NCI-H526 treated with DMSO at 0.1 percent for 48 hours (cell line): ENCODE measurements at places on chromosomes 1 and 21.

- no peak for DNase-seq
These were observed 28.7 kb downstream of the SYNJ1 start for GRCh38 chr21:32698971-32699693.

DNA sequence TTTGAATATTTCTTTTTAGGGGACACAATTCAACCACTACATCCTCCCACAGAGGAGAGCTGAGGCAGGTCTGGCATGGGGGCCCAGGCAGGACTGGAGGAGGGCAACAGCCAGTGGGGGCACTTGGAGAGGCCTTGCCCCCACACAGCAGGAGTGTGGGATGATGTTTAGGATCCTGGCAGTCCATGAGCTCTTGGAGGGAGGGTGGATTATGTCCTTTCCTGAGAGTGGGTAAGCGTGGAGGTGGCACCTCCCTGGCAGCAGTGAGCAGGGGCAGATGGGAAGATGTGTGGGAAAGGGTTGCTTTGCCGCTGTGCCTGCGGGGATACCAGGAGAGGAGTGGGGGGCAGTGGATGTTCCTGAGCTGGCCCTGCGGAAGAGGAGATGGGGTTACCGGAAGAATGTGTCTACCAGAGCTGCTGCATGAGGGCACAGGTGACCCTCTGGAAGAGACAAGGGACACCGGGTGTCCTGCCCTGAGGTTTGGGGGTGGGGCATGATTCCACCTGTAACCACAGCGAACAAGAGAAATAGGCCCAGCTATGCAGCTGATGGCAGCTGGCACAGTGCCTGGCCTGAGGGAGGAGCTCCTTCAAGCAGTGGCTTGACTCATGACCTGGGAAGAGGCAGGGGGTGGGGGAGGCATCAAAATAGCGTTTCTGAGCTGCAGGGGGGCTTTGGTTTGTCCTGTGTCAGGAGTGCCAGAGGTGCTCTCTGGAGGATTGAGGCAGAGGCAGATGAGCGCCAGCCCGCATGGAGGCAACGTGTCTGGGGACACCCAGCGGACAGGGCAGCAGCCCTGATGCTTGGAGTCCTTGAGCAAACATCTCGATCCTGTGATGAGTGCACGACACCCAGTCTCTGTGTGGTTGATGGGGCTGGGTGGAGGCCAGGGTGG, 123.9 kb upstream of the TMPRSS2 start:
- no peak for DNase-seq

DNA sequence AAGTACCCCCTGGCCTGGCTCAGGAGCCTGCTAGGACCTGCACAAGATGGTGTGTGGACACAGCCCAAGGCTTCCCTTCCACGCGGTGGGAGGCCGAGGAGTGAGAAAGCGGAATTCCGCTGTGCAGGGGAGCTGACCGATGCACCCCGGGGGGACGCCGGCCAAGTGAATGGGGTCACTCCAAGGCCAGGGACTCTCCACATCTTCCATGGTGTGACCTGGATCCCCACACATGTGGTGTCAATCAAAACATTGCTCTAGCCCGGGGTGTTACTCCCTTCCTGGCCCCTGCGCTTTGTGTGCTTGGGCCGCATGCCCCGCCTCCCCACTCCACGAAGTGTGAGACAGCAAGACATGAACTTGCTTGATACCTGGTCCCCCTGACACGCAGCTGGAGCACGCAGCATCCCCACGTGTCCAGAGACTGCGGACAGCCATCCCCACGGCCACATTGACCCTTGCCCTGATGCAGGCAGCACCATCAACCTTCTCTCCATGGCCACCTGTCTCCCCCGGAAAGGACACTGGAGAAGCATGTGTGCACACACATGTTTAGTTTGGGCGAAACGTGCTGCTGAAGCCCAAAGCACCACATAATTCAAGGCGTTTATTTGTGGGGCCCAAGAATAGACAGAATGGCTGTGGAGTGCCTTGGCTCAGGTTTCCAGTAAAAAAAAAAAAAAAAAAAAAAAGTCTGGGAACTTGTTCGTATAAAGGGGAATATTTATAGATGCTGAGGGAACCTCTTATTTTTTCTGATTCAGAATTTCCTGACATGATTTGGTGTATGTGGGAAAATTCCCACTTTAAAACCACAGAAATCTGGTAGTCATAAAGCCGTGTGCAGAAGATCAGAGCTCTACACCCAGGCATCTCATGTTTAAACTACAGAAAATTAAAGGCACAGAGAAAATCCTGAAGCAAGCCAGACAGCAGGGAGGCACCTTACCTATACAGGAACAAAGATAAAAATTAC, 171.7 kb downstream of the HUNK start:
- no peak for DNase-seq

DNA sequence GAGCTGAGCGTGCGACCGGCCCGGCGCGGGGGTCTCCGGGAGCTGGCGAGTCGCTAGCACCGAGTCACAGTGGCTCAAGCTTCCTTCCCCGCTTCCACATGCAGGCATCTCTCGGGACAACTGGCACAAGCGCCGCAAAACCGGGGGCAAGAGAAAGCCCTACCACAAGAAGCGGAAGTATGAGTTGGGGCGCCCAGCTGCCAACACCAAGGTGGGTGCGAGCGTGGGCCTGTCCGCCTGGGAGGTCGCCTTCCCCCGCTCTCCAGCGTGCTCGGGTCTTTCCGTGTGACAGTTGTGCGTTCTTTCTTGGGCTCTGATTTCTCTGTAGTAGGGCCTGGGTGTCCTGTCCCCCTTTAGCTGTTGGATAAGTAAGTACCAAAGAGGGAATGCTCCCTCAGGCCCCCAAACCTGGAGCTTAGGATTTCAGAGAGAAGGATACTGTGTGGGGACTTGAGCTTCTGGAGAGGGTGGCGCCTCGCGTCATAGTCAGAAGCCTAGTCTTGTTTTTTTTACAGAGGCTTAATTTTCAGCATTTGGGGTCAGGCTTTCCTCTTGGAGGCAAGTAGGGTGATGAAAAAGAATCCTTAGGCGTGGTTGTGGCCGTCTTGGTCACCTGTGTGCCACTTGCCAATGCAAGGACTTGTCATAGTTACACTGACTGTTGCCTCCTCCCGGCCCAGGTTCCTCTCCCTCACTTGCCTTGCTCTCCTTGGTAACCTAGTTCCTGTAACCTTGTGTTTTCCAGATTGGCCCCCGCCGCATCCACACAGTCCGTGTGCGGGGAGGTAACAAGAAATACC, 790 bp downstream of the RPS8 start:
- no peak for DNase-seq

DNA sequence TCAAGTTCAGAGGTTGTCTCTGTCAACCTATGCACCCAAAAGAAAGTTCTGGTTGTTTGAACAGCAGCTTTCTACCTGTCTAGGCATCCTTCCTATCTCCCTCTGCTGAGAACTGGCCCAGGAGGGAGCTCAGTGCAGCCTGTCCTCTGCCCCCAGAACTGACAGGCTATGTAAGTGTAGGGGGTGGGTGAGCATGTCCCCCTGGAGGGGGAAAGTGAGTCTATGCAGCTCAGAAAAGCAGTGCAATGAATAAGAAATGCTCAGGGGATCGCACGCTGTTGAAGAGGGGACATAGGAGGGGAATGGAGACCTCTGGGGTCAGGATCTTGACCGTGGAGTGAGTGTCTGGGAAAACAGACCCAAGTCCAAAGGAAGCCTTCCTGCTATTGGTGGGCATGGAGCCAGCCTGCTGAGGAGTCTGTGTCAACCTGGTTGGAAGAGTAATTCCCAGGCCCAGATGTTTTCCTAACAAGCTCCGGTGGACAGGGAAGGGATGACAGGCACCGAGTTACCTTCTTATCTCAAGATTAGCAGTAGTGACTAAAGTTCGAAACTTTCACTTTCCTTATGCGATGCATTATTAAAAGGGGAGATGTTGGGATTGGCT, 26.1 kb upstream of the FHAD1 start:
- DNase-seq, result no peak

DNA sequence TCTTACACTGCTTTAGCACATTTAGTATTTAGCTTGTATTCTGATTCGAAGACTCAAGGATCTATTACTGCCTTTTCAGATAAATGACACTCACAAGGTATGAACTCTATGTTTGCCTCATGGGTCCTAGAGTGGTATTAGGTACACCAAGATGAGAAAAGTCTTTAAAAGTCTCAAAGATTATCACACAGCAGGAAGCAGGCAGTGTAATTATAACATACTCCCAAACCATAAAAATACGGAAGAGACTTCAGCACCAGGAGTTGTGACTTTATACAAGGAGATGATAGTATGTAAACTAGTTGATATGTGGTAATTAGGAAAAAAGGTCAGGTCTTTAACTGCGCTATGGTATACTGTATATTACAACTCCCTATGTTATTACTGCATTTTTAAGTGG, 11.2 kb upstream of the RCSD1 start:
- no peak for DNase-seq

DNA sequence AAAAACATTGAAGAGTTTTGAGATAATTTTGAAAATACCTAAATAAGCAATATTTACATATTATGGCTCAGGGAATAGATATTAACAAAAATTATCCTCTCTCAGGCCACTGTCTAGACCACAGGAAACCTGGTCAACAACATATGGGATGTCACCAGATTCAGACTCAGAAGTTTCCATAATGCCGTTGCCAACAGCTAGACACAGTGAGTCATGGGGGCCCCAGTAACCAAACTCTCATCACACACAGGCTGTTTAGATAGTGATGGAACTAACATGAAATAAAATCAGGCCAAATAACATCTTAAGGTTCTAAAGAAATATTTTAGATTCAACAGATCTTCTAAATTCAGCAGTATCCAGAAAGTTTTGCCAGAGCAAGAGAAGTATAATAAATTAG, 681.7 kb upstream of the ADAMTS5 start:
- DNase-seq, result no peak

DNA sequence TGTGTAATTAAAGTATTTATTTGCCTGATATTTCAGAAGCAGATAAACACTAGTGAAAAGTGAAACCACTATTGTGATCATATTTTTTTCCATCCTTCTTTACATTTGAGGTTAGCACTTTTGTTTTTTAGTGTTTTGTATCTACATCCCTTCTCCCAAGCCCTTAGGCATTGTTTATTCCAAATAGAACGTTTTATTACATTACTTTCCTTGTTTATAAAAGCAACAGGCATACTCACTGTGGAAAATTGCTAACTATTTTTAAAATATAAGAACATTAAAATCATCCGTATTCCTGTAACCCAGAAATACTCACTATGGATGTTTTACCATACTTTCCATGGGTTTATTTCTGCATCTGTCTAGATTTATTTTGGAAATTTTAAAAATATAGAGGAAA, 103.8 kb downstream of the POFUT2 start:
- no peak for DNase-seq

- no peak for DNase-seq
These were observed 4.5 kb upstream of the LRRC52 start for GRCh38 chr1:165539306-165539705.

- DNase-seq, result no peak
These were observed 50.3 kb downstream of the TRAF5 start for GRCh38 chr1:211376807-211377470.

- DNase-seq, result peak; percentile 3
These were observed 128.6 kb downstream of the PRDM2 start for GRCh38 chr1:13828454-13829151.

DNA sequence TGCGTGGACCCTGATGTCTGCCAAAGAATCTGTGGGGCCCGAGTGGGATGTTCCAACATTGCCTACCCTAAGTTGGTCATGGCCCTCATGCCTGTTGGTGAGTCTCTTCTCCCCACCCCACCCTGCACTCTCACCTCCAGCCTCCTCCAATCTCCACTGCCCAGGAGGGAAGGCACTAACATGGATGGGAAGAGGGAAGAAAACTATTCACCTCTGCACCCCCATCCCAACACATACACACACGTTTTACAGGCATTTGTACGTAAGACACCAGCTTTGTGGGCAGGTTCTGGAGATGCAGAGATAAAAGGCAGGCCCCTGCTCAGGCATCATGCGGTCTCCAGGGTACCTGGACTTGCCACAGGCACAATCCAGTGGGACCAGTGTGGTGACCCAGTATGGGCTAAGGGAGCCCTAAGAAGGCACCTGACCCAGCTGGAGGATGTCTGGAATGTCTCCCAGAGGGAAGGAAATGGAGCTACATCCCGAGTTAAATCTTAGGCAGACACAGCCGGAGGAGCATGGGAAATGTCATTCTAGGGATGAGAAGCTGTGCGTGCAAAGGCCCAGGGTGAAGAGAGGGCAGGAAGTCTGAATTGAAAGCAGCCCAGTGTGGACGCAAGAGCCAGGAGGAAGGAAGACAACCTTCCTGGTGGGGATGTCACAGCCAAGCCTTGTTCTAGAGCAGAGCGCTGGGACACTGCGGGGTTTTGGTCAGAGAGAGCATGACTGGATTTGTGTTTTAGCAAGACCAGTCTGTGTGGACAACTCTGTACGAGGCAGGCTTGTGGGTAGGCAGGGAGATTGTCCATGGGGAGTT, 11.4 kb downstream of the SLC5A9 start:
- no peak for DNase-seq

DNA sequence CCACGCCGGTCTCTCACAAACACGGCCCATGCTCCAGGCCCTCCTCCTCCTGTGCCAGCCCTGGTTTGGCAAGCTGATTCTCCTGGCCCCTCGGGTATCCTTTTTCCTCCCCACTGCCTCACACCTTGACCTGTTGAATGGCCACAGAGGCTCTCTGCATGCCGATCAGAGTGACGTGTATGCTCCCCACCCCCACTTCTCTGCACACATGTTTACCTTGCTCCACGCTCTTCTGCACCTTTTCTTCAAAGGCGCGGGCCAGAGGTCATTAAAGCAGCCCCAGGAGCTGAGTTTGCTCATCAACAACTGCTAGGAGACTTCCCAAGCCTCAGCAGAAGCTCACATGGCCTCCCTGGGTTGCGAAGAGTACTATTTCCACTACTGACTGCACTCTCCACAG, 139.3 kb upstream of the EDN2 start:
- DNase-seq, result no peak

GRCh38 chr1:30864681-30865080, 43.9 kb downstream of the SDC3 start:
- no peak for DNase-seq

DNA sequence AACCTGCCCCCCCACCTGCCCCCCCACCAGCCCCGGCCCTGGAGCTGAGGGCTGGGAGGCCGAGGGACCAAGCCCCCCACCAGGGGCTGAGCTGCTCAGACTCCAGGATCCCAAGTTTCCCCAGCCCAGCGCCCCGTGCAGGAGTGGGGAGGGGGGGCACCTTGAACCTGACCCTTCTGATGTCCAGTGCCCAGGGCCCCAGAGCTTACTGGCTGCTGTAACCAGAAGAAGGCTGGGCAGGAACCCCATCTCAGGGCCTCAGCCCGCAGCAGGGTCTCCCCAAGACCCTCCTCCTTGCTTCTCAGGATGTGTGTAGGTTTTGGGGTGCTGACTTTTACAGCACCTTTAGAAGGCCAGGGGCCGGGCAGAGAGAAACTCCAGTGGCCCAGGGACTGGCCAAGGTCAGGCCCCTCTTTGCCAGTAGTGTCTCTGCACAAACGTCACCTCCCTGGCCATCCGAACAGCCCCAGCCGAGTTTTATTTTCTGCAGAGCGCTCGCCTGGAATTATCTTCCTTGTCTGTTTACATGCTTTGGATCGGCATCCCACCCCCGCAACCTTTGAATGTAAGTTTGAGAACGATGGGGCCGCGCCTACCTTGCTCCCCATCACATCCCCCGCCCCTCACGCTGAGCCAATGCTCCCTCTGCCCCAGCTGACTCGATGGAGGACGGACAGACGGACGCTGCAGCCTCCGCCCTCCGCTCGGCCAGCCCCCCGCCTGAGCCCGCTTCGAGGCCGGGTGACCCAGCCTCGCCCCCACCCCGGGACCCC, 70.1 kb upstream of the CASZ1 start:
- peak; percentile 36 for DNase-seq
